Stimulated activated CD8-positive, alpha-beta memory T cell treated with anti-CD3 and anti-CD28 coated beads, Interleukin-7, amount 100 ng/mL, for 1 hour (primary cell): ENCODE measurements at places on chromosomes 7 and 10.

GRCh38 chr10:110192552-110192951 lies 14.9 kb upstream of the MXI1 start:
- DNase-seq, result no peak

GRCh38 chr7:36002900-36003299 lies 150.2 kb upstream of the EEPD1 start:
- DNase-seq, result no peak

DNA sequence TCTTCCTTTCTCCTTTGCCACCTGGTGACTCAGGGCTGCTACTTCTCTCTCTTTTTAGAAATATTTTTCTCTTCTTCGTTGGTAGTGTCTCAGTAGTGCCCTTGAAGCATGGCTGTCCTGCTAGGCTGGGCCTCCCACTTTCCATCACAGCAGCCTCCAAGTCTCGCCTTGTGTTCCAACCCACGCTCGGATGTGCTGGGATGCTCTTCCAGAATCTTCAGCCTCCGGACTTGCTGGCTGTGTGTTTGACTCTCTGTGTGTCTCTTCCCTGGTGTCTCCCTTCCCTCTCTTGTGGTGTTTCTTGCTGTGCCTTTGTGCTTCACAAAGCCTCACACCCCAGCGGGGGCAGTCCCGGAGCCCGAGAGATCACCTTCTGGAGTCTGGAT lies 100.5 kb downstream of the INPP5A start:
- DNase-seq, result no peak

DNA sequence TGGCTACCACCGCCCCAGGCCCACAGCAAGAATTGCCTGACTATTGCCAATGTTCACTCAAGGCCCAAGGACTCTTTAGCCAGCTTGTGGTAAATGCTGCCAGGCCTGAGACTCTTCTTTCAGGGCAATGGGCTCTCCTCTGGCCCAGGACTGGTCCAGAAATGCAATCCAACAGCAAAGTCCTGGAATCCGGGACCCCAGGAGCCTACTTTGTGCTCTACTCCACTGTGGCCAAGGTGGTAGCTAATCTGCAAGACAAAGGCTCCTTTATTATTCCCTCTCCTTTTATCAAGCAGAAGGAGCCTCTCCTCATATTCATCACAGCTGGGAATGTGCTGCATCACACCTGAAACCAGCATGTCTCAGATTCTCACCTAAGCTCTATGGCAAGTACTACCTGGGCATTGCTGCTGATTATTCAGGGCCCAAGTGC lies 107.6 kb upstream of the PRSS58 start:
- no peak for DNase-seq

DNA sequence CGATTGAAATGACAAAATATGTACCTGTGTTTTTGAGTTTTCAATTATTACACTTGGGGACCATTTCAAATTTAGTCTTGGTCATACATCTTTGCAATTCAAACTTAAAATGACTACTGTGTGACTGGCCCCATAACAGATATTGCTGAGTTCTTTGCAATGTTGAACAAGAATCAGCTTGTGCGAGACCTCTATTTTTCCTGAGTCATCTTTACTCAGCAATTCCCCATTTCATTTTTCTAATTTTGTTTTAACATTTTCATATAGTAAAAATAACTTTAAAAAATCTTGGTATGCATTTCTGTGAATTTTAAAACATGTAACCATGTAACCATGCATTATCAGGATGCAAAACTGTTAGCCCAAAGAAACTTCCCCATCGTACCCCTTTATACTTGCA lies 678.1 kb downstream of the ANKRD7 start:
- DNase-seq, result no peak
